ENCODE measurements at places on chromosomes 16 and 17.

- DNase-seq, result no peak
Measured at GRCh38 chr16:66224626-66225025, 141.9 kb upstream of the CDH5 start.

DNA sequence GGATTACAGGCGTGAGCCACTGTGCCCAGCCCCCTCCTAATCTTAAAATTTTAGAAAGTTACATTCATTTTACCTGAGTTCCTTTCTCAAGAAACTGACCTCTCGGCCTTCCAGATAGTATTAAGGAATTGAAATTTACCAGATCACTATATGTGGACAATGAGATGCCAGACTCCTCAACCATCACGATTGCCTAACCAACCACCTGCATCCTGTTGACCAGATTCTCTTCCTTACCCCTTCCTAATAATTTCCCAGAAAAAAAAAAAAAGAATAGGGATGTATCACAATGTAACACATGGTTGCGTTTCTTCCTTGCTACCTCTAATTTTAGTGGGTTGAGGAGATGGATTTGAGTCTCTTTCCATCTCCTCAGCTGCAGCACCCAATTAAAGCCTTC, 72.1 kb downstream of the BMERB1 start:
- no peak for DNase-seq

- DNase-seq, result no peak
Measured at GRCh38 chr17:55162556-55162946, 102.2 kb upstream of the HLF start.

DNA sequence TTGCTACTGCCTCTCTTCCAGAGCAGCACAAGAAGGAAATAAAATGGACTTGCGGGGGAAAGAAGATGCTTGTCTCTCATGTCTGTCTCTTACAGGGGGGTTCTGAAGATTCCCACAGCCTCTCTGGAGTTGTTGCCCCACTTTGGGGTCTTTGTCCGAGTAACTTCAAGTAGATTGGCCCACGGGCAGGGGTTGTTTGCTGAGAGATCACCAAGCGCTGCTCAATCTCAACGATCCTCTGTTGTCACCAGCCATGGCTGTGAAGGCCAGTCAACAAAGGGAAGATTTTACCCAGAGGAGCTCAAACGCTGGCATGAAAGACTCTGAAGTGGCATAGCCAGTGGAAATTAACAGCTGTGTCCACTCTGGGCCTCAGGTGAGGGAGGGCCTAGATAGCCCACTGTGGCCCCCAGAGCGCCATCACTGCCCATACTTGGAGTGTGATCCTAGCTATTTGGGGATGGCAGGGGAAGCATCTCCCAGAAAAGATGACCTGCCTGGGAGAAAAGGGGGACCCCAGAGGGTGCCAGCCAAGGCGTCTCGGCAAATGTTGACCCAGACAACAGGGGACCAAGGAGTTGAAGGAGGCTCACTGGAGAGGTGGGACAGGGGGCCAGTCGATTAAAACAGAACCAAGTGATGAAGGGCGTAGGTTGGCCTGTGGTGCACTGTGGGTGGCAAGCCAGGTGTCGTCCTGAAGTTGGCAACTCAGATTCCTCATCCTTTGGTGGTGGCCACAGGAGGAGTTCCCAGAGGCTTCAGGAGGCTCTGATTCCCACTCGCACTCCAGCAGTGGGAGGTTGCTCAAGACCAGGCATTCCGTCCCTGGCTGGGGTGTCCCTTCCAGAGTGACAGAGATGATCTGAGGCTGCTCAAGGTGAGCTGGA, 28.0 kb downstream of the SLC13A5 start:
- DNase-seq, result no peak

DNA sequence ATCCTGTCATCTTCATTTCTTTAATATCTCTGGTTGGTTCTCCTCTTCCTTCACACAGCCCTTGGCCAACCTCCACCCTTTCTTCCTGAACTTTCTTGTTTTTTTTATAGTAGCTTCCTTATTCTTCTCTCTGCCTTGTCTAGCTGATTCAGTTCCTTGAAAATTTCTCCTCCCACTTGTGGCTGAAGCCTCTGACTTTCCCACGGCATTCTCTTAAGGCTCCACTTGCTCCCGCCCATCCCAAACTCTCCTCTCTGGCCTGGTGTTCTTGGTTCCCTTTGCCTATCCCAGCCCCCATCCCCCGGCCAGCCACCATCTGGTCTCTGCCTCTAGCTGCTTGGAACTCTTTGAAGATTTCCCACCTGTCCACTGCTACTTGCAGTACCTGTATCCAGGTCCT, 29.1 kb downstream of the NLRP1 start:
- no peak for DNase-seq
